ENCODE measurements at places on chromosomes 16 and 17. TPM values are rescaled to one million over a fixed set of nuclear protein-coding genes. Genes with fewer than 3 reads are reported as not detected.

Gene C1QTNF8
- not detected for total RNA-seq

Gene UTS2R
- not detected for total RNA-seq

Gene SCIMP
- total RNA-seq, result 1.1 TPM

DNA sequence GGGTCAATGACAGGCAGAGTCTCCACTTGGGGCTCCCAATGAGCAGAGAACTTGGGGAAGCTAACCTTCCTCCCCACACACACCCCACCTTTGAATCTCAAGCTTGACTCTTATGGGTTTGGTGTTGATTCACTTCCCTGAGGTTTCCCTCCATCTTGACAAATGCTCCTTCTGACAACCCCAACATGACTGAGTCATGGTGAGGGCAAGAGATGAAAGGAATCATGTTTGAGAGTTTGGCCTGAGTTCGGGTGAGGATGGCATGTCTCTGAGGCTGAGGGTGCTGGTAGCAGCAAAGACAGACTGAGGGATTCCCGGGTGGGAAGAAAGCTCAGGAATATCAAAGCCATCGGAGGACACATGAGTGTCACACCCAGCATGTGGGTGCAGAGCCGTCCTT lies 18.7 kb downstream of the KRT9 start:
- no peak for DNase-seq

All from stomach (tissue), 19 donors.